ENCODE measurements at places on chromosomes 6 and 20.

- no peak for DNase-seq
Measured at GRCh38 chr20:1173698-1174097, 11.1 kb downstream of the TMEM74B start.

GRCh38 chr6:1849691-1850090 is 240.0 kb downstream of the FOXC1 start:
- no peak for DNase-seq

DNA sequence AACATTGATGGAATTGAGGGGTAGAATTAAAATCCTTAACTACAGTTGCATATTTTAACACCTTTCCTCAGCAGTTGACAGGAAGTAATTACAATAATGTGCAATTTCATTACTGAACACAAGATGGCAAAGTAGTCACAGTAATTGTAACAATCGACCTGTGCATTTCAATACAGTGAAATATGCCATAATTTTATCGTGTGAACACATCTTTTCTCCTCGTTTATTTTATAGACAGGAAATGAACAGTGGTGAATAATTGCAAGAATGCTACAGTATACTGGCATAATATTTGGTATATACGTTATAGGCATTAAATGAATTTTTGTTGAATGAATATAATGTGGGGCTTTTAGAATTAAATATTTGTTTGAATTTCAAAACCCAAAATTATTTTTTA is 25.0 kb downstream of the CYB5R4 start:
- no peak for DNase-seq

GRCh38 chr20:48703511-48704219 is 124.1 kb downstream of the PREX1 start:
- DNase-seq = no peak

- DNase-seq = no peak
Measured at GRCh38 chr20:14067603-14068002, 72.3 kb downstream of the MACROD2 start.

- no peak for DNase-seq
Measured at GRCh38 chr20:44271915-44272663, 25.0 kb downstream of the GDAP1L1 start.

DNA sequence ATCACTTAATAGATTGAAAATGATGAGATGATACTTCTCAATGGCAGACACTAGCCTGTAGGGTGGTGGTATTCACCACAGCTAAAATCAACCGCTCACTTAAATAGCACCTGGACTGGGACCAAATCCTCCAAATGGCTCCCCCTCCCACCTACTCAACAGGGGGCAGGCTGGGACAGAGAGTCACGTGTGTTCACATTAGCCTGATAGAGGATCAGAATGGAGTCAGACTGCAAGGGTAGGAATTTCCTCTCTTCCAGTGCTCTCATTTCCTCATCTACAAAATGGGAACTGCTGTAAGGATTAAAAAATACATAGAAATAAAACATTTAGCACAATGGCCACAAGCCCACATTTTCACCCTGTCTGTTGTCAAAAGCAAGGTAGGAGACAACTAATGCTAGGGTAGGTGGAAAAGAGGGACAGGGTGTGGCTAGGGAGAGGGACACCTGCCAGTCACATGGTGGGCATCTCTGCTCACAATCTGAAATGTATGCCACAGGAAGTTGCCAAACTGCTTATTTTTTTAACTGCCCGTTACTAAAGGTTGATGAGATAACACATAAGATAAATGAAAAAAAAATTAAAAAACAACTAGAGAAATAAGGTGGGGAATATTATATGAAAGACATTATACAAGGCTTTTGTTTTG is 55.3 kb downstream of the BACH2 start:
- no peak for DNase-seq

DNA sequence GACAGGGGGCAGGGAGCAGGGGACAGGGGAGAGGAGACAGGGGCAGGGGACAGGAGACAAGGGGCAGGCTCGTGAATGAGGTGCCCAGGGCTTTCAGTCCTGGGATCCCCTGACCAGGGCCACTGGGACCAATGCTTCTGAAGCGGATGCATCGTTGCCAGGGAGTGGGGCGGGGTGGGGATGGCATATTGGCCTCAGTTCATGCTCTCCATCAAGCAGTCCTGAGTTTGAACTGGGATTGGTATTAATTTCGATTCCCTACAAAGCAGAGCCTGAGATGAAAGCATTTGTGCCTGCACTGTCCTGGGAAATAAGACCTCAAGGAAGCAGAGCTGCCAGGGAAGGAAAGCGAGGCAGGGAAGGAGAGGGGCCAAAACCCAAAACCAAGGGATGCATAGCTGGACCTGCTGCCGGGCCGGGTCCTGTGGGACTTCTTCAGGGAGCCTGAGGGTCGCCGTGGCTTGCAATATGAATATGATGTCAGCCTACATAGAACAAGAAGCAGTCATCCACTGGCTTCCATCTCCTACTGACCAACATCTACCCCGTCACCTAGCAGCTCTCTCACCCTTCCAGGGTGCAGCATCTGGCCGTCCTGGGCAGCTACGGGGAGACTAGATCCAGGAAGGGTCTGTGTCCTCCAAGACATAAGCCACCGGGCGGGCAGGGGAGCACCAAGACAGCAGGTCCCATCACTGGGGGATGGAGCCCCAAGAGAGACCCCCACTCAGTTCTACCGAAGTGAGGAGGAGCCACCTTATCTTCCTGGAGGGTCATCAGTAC is 233.3 kb downstream of the SYNDIG1 start:
- no peak for DNase-seq

DNA sequence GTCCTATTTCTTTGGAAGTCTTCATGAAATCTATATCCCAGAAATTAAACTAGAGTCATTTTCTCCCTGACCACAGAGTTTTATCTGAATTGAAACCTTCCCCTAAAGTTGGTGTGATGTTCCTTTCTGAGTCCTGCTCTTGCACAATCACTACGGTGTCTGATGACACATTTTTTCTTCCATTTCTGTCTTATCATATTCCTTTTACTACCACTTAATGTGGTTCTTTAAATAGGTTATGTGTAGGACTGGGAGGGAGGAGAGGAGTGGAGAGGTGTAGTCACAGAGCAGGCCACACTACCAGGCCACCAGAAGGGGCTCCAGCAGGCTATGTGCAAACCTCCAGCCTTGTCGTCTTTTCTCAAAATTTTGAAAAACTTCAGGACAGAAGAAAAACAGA is 39.7 kb upstream of the ATXN1 start:
- no peak for DNase-seq

DNA sequence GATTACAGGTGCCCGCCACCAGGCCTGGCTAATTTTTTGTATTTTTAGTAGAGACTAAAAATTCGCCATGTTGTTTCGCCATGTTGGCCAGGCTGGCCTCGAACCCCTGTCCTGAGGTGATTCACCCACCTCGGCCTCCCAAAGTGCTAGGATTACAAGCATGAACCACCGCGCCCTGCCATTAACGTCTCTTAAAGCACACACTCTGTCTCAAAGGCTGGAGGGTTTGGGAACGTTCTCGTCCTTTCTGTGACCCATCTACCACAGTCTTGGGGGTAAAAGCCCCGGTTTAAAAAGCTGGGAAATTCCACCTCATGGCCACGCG is 57.8 kb upstream of the ARID1B start:
- no peak for DNase-seq

DNA sequence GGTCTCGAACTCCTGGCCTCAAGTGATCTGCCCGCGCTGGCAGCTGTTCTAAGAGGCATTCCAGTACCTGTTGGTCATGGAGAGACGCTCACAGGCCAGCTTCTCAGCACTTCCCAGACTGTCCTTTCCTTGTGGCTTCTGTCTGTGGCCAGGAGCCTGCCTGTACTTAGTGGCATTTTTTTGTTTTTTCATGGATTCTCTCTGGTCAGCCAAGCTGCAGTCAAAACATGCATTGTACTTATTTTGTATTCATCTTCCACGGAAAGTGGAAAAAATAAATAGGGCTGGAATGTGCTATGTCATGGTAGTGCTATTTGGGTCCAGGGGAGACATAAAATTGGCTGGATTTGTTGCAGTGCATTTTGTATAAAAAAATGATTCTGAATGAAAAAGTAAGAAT is 29.1 kb downstream of the ZDHHC14 start:
- no peak for DNase-seq

DNA sequence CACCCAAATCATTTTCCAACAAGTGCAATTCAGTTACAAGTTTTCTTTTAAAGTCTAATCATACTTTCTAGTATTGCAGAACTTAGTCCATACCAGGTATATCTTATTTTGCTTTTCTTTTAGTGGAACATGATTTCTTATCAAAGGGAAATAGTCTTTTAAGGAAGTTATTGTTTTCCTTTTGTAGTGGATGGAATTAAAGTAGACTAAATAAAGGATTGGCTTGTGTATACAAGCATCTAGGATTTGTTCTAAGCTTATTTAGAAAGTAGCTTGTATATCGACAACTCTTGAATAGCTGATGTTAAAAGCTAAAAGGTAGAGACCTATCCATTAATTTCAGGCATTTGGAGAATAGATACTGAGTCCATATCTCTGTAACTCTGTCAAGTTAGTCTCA is 14.8 kb downstream of the DCBLD1 start:
- no peak for DNase-seq

- no peak for DNase-seq
Measured at GRCh38 chr6:65922049-65922448, 215.0 kb upstream of the EYS start.

GRCh38 chr6:89284963-89285735 is 29.9 kb downstream of the GABRR2 start:
- DNase-seq = no peak

DNA sequence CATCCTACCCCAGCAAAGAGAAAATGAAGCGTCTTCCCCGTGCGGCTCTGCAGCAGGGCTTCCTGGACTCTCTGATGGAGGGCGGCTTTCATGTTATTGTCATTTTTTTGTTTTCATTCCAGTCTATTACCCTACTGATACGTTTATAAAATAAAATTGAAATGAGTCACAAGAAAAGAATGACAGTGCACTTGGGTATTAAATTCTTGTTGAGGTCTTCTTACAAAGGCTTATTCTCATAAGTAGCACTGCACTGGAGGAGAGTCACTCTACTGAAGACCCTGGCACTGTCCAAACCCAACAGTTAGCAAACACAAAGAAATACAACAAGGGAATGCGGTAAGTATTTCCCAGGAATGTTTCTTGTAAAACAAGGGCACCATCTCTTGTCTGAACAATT is 379.3 kb downstream of the MAFB start:
- DNase-seq = no peak

- no peak for DNase-seq
Measured at GRCh38 chr6:42727087-42727611, 4.8 kb upstream of the PRPH2 start.

DNA sequence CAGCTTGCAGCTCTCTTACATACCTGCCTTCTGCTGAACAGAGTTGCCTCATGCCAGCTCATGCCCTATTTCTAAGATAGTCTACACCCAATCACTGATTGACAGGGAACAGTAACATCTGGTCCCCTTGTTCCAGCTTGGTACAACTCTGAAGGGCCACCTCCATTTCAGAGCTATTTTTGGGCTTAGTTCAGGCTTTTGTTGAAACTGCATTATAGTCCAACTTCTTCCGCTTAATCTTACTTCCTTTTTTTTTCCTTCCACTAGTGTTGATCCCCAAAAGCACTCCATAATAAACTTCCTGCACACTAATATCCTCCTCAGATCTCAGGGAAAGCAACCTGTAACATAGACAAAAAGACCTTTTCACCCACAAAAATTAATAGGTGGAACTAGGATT is 65.7 kb upstream of the TNFRSF21 start:
- no peak for DNase-seq
